ENCODE measurements at places on chromosomes 6 and 20.

GRCh38 chr20:51650685-51651134, 108.2 kb upstream of the NFATC2 start:
- DNase-seq = no peak

GRCh38 chr6:8707956-8708772, 272.8 kb upstream of the SLC35B3 start:
- DNase-seq = no peak

DNA sequence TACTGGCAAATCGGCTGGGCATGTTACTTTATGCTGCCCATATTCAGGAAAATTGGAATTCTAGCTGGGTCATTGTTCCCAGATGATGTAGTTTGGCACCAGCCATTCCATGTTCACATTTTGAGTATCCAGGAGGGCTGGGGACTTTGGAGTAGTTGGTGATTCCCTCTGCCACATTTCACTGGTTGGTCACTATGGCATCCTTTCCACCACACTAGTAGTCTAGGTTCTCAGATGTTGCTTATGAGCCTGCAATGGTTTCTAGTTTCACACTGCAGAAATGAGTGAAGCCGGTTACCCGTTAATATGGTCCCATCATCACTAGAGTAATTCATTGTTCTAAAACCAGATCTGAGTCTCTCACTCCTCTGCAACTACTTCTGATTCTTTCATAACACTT, 4.6 kb downstream of the PTPN1 start:
- DNase-seq = no peak

DNA sequence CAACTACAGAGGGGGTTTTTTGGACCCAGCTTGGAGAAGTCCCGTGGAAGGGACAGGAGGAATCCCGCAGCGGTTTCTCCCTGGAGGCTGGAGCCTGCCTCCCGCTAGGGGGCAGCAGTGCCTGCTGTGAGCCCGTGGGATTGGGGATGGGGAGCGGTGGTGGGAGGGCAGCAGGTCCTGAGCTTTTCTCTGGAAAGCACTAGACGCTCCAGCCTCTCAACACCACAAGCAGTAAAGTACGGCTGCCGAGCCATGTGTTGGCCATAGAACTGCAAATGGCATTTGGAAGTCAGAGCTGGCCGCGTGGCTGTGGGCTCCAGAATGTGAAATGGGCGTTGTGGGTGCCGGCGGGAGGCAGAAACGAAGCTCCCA, 47.8 kb downstream of the GMPR start:
- DNase-seq = peak; percentile 3

- no peak for DNase-seq
Observed at GRCh38 chr6:55512904-55513303, 66.1 kb downstream of the HMGCLL1 start.

GRCh38 chr6:116126032-116126431, at the start of gene COL10A1:
TSS of gene COL10A1 (minus strand) at chr6:116126132. CDS start at chr6:116125492, 640 bp downstream.
- DNase-seq = no peak

DNA sequence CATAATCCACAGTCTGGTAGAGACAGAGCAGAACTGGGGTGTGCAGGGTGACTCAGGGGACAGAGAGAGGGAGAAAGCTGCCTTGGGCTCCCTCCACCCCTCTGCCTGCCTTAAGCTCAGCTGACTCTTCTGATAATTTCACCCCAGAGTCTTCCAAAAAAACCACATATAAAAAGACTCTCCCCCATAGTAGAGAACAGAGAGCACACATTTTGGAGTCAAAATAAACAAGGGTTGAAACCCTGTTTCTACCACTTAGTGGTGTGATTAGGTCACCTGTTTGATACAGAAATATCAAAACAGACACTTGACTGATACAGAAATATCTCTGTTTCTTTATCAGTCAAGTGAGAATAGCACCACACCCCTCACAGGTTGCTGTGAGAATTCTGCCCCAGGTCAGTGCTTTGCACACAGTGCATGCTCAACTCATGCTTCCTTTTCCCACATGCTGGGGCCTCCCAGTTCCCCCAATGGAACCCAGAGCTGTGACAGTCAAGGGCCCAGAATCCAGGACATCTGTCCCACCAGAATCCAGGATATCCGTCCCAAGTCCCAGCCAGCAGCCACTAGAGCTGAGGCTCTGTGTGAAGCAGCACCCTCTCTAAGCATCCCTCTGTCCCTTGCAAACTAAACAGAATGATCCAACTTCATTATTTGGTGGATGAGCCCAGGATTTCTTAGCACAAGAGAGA, 1.2 kb downstream of the TREML2 start:
- no peak for DNase-seq

GRCh38 chr6:5325173-5325572, 63.9 kb downstream of the FARS2 start:
- no peak for DNase-seq

DNA sequence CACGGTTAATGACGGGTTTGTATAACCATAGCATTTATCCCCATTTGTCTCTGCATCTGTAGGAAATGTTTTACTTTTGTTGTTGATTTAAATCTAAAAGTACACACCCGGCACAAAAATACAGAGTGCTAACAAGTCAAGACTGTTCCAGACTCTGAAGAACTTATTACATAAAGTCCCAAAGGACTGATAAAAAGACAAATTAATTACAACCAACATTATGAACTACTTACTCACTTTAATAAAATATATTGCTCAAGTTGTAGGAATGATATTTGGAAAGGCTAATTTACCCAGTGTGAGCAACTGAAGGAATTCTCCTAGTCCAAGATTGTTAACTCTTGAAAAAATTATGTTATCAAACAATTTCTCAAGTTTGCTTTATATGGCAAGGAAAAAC, 115.6 kb downstream of the KIF13A start:
- no peak for DNase-seq

DNA sequence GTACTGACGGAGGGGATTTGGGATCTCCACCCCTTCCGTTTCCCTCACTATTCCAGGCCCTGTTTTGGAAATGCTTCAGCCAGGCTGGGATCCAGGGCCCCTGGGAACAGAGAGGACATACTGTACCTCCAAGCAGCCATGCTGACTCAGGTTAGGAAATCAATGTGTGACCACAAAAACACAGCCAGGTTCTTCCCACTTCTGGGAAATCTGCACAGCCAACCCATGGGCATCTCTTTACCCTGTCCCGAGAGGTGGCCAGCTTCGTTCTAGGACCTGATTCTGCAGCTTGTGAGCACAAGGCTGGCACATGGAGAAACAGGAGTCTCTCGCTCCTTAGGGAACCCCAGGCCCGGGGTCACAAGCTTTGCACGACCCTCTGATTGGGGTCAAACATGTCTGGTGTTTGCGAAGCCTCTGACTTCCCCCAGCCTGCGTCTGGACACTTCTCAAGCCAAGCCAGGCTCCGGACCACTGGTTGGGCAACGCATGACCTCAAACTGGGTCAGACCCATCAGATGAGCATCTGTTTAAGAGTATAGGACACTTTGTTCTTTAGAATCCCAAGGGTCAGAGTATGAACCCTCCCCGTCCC, 8.3 kb upstream of the TTPAL start:
- no peak for DNase-seq
